Amniotic epithelial cell (primary cell): ENCODE measurements at places on chromosomes 1 and 21.

GRCh38 chr1:22575532-22576149 lies 12.4 kb downstream of the EPHA8 start:
- DNase-seq = no peak

- DNase-seq = no peak
Measured at GRCh38 chr1:58649555-58649954, 50.3 kb downstream of the MYSM1 start.

DNA sequence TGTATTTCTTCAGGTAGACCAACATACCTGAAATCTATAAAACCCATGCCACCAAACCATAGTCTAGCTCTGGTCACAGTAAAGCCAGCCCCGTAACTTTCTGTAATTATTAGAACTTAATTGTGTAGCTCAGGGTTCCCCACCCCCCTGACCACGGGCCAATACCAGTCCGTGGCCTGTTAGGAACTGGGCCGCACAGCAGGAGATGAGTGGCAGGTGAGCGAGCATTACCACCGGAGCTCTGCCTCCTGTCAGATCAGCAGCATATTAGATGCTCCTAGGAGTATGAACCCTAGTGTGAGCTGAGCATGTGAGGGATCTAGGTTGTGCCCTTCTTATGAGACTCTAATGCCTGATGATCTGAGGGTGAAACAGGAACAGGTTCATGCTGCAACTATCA lies 14.6 kb downstream of the TENT5C start:
- no peak for DNase-seq

DNA sequence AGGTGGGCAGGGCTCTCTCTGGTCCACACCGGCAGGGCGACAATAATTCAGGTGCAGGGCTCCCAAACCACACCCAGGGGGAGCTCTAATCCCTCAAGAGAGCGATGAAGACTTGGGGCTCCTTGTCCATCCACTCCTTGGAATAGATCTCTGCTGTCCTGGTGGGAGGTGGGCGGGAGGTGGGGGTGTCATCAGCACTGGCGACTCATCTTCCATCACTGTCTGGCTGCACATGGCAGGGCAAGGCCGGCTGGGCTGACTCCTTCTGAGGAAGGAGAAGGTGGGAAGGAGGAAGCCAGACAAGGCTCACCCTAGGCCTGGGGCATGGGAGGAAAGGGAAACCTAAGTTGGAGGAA lies 29.3 kb downstream of the TNNT2 start:
- DNase-seq = peak; percentile 15

DNA sequence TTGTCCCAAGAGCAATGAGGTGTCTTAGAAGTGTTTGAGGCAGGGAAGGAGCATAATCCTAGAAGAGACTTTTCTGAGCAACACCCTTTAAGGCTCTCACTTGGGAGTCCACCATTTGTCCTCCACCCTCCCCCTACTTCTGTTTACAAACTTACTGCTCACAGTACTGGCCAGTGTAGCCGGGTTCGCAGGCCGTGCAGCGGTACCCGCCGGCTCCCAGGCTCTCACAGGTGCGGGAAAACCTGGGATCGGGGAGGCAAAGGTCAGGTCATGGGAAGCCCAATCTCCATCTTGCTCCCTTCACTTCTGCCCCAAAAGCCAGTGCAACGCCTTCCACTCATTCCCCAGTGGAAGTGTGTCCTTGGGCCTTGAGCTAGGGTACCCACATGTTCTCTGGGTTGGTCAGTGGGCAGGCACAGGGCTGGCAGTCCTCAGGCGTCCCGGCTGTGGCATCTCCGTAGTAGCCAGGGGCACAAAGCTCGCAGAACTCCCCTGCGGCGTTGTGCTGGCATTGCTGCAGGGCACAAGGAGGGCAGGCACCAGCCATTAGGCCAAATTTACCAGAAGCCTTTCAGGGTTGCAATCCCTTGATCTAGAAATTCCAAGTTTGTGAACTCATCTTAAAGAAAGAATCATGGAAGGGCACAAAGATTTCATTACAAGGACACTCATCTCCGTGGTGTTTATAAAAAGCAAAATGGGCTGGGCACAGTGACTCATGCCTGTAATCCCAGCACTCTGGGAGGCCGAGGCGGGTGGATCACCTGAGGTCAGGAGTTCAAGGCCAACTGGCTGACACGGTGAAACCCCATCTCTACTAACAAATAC lies 49.8 kb downstream of the LDLRAD2 start:
- DNase-seq = peak; percentile 85

DNA sequence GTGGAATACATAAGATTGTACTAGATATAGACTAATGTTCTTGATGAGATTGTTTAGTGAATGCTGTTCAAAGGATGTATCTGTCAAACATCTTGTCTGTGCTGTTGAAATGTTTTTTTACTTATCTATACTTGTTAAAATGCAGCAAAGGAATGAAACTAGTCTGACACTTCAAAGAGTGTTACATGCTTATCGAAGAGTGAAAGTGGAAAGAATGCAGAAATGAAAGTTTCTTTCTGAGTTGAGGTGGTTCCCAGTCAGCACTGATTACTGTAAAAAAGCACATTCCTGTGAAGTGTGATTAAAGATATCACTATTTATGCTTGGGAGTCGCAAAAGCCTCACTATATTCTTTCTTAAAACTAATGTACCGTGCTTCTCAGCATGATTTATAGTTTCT lies 1225.2 kb downstream of the NCAM2 start:
- no peak for DNase-seq

- peak; percentile 30 for DNase-seq
Measured at GRCh38 chr1:240492832-240493440, 119.0 kb downstream of the GREM2 start.

GRCh38 chr1:238954865-238955264 lies 431.5 kb upstream of the CHRM3 start:
- no peak for DNase-seq
